ENCODE measurements at places on chromosomes 2 and 18.

DNA sequence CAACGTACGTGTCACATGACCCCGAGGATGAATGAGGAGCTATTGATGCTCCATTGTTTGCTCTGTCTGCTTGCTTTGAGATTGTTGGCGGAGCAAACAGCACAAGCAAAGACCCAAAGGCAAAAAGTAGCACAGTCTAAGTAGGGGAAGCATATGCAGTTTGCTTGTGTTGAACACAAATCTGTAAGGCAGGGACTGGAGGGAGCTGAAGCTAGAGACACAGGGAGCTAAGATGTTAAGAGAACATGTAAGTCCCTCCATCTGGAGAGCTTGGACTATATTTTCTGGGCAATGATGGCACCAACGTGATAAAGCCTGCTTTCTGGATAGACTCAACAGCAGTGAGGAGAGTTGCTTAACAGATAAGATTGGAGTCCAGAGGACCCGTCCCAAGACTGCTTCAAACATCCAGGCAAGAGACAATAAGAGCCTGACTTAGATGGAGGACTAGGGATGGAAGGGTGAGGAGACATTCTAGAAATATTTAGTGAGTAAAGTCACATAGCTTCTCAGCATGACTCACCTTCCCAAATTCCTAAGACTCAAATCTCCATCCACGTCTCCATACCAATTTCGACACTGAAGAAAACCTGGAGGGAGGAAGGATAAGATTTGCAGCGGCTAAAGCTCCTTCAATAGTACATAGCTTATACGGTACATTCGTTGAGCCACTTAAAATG is 88.1 kb upstream of the KLF7 start:
- peak; percentile 92 for DNase-seq

DNA sequence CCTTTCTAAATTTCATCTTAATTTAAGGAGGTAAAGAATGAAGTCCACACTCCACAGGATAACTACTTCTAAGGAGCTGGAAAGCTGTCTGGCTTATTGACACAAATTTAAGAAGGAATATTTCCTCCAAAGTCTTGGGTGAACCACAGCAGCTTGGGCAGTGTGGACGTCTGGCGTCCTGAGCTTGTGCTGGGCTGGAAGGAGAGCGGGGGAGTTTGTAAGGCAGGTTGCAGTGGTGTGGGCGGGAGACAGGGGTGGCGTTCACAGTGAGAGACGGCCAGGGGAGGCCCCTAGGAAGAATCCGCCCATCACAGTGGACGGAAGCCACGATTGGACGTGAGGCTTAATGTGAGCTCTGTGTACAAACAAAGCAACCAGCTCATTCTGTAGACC is 25.7 kb downstream of the ADI1 start:
- DNase-seq, result no peak

- DNase-seq, result no peak
Measured at GRCh38 chr2:42830922-42831574, 38.7 kb upstream of the HAAO start.

DNA sequence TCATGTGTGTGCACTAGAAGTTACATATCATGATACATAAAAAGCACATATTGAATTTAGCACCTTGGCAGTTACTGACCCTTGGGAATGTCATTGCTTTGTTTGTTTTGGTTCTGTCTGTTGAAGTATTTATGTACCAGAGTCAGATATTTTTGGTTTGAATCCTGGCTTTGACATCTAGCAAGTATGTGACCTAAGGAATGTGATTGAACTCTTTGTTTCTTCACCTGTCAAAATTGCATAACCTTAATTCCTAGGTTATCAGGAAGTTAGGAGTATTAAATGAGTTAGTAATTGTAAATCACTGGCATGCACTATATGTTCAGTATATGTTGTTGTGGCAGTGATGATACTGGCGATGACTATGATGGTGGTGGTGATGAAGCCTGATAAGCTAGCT is 1003.5 kb upstream of the NRXN1 start:
- DNase-seq, result peak; percentile 5

- DNase-seq, result no peak
Measured at GRCh38 chr2:116692988-116693387, 1121.5 kb upstream of the DDX18 start.
